ENCODE measurements at places on chromosomes 12 and 14.

GRCh38 chr12:107646436-107646835 is 39.2 kb upstream of the PWP1 start:
- no peak for DNase-seq

GRCh38 chr14:99226687-99227086 is 45.3 kb downstream of the BCL11B start:
- no peak for DNase-seq

DNA sequence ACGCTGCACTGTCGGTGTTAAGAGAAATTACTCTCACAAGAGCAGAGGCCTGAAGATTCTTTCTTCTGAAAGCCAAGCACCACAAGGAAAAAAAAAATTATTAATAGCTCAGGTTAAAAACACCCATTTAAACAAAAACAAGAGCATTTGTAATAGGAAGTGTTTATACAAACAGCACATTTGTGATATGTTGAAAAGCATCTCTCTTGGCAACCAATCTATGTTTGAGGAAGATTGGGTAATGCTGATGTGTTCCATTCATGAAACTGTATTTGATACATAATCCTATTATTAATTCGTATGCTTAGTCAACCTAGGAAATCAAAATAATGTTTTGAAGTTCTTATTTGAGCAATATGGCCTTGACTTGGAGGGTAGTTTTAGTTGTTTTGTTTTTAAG is 36.5 kb downstream of the SSPN start:
- DNase-seq: no peak

DNA sequence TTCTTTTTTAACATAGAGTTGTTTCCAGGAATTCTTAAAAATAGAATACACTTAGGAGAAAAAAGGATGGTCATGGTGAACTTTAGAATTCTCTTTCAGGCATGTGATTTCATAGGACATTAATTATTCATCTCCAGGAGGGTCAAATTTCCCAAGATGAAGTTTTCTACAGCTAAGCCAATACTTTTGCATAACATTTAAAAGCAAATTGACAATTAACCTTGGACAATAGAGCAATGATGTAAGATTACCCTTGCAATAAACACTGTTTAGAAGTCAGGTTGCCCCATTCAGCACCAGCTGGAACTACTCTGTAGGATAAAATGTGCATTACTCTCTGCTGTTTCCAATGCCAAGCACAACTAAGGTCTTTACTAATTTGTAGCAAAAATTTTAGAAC is 49.5 kb downstream of the SIX1 start:
- DNase-seq: no peak

DNA sequence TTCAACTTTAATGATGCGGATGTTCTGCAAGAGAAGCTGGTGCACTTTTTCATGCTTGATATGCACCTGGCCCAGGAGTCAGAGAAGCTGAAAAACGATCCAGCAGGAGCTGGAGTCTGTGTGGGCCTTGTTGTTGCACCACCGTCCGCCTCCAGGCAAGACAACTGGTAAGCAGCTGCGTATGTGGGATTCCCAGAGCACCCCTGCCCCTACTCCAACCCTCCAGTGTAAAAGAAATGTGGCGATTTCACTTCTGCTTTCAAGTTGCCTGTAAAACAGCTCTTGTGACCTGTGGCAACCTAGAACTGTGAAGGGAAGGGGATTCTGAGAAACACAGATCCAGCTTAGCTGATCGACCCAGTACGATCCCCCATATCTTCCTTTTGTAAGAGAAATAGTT is 154.1 kb upstream of the PELI2 start:
- DNase-seq: no peak

All from left lobe of liver (tissue), 2 donors.